SIG-M5 (cell line): ENCODE measurements at places on chromosomes 4 and X.

DNA sequence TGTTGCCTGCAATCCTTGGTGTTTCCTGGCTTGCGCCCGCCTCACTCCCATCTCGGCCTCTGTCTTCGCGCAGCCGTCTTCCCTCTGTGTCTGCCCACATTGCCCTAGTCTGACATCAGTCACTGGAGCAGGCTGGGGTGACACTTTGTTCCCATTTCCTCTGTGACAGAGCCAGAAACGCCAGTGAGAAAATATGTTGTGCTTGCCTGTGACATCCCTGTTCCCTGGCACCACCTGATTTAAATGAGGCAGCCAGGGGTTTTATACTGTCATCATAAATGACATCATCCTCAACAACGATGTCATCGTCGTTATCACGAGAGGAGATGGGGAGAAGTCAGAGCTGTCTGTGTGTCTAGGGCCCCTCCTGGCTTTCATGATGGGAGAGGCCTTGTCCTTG is 29.1 kb downstream of the ZNF185 start:
- no peak for DNase-seq

GRCh38 chr4:67723949-67724348 is 23.0 kb upstream of the UBA6 start:
- no peak for DNase-seq

DNA sequence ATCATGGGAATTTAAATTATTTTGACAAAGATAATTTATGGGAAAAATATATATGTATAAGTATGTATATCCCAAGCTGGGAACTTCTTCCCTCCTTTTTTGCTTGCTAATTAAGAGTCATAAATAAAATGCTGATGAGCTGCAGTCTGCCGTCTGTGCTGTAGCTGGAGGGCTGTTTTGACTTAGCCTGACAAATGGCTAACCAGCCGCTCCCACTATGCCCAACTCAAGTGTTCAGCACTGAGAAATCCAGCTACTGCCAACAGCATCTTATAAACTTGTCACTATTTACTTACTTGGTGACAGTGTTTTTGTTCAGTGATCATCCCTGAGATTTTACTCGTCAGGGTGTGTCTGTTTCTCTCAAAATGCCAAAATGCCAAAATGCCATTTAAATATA is 171.2 kb upstream of the PGRMC2 start:
- no peak for DNase-seq

GRCh38 chr4:139682309-139682708 is 16.7 kb downstream of the MGST2 start:
- DNase-seq, result no peak

- DNase-seq, result no peak
Measured at GRCh38 chrX:15301924-15302323, 13.5 kb downstream of the ASB11 start.

GRCh38 chrX:29687687-29688086 is 527.7 kb upstream of the MAGEB2 start:
- DNase-seq, result no peak

- no peak for DNase-seq
Measured at GRCh38 chr4:150379454-150379853, 202.5 kb upstream of the MAB21L2 start.

DNA sequence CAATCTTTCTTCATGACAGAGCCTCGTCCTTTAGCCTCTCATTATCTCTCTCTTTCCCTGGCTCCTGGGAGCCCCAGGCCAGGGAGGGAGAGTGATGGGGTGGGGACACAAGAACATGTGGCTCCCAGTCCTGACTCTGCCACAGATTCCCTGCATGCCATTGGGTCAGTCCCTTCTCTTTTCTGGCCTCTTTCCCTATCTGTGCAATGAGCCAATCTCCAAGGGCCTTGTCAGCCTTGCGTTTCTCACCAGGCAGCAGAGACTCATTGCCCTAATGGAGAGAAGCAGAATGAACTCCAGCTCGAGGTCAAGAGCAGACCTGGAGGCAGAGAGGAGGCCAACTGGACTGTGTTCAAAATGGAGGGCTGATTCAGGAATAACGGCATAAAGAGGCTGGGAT is 38.4 kb upstream of the PJA1 start:
- DNase-seq, result no peak

GRCh38 chr4:139986689-139987501 is 167.1 kb downstream of the MAML3 start:
- DNase-seq, result no peak

GRCh38 chr4:41639291-41639690 is 101.3 kb downstream of the LIMCH1 start:
- DNase-seq, result no peak

- DNase-seq, result no peak
Measured at GRCh38 chr4:66097218-66097617, 426.9 kb upstream of the EPHA5 start.

DNA sequence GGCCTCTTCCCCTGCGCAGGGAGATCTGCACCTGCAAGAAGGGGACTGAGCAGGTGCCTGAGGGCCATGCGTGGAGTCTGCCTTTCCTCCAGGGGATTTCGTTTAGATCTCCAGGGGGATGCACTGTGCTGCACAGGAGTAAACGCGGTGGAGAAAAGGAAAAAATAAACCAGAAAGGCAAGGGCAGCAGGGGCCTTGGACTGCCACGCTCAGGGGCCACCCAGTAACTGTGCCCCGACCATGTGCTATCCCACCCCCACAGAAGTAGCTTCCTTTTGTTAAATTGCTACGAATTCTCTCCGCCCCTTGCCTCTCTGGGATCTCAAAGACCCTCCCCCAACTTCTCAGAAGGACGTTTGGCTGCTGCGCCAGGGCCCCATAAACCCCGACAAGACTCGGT is 17.2 kb upstream of the HMX1 start:
- DNase-seq, result no peak

- no peak for DNase-seq
Measured at GRCh38 chrX:54223581-54223980, 40.5 kb upstream of the FAM120C start.

DNA sequence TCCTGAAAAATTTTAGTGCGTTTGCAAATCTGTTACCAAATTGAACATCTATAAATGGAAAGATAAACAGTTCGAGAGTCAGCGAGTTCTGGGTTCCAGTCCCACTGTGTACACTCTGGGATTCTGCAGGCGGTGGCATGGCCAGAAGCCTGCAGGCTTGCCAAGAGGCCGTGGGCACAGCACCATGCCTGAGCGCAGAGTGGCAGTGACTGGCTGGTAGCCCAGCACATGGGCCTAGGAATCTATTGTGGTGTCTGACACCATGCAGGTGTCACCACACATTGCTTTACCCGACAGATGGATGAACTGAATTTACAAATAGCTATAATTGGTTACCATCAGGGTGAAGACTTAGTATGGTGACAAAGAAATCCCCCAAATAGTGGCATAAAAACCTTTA is 71.7 kb upstream of the TLR3 start:
- no peak for DNase-seq

DNA sequence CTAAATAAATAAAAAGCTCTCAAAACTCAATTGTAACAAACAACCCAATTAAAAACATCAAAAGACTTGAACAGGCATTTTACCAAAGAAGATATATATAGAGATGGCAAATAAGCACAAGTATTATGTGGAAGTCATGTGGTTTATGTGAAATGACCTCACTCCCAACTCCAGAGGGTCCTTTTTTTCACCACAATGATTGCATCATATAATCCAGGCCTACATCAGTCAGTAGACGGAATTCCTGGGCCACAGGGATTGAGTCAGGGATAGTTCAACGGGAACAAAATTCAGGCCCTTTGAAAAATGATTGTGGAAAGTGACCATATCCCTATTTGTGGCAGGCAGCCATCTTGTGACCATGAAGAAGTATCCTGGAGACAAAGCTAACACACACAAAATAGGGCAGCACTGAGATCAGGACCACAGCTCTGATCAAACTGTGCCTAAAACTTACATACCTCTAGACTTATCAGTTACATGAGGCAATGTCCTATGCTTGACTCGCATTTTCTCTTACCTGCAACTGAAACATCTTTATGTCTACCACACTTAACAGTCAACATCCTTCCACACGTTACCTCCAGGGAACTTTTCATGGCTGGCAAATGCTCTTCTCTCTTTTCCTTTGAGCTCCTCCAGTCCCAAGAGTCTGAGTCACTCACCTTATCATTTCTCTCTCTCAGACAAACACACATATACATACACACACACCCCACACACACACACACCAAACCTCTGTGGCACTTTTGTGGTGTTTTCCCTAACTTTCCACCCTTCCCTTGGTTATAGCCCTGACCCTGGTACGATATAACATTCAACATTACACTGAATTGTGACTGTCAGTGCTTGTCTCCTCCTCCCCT is 113.5 kb downstream of the PHF8 start:
- DNase-seq, result no peak

DNA sequence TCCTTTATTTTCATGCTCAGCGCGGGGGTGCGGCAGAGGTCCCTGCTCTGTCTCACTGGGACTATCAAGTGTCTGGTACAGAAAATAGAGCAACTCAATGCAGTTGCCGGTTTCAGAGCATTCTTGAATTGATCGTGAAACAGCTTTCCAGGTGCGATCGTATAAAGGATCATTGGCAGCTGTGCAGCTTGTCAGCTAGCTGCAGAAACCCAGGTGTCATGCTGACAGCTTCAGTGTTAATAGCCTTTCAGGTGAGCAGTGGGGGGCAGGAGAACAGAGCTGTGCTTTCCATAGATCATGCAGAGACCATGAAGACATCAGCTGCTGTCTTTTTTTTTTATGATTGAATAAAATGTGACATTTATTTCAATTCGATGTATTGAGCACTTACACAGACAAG is 583.9 kb downstream of the NLGN4X start:
- no peak for DNase-seq

DNA sequence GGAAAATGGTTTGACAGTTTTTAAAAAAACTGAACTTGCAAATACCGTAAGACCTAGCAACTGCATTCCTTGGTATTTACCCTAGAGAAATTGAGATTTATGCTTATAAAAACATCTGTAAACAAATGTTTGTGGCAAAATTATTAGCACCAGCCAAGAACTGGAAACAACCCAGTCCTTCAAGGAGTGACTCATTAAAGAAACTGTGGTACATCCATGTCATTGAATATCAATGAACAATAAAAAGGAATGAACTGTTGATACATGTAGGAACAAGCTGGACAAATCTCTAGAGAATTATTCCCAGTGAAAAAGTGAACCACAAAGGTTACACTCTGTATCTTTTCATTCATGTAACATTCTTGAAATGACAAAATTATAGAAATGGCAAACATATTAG is 240.2 kb upstream of the ADAMTS3 start:
- DNase-seq, result no peak

DNA sequence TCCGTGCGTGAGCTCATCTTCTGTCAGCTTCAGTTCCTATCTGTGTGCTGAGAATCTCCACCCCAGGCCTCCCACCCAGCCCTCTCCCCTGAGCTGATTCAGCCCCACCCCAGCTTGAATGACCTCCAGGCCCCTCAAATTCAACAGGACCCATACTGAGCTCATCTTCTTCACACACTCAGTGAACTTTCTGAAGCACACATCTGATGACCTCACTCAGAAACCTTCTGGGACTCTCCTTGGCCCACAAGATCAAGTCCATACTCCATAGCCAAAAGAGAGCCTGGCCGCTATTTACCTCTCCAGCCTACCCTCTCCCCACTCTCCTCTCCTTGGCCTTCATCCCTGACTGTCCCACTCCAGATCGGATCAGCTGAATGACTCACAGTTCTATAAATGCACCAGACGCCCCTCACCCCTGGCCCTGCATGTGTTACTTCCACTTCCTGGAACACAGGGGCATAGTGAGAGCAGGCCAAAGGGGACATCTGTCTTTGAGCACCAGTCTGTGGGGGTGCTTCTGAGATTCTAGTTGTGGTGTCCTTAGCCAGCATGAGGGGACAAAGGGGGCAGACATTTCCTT is 62.5 kb downstream of the PJA1 start:
- DNase-seq, result no peak

DNA sequence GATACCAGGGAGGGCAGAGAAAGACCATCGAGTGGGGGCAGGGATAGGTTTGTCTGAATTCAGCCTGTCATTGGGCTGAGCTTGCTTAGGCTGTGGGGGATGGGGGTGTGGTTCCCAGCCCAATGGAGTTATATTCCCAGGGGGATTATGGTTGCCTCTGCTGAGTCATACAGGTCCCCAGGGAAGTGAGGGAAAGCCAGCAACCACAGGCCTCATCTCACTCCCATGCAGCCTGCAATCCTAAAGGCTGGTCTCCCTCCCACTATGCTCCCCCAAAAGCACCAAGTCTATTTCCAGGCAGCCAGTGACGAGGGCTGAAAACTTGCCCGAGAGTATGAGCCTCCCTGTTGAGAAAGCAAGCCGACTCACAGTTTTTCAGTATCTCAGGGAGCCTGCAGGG is 39.3 kb downstream of the AFM start:
- no peak for DNase-seq

GRCh38 chr4:45100956-45101818 is 374.8 kb upstream of the GNPDA2 start:
- no peak for DNase-seq

DNA sequence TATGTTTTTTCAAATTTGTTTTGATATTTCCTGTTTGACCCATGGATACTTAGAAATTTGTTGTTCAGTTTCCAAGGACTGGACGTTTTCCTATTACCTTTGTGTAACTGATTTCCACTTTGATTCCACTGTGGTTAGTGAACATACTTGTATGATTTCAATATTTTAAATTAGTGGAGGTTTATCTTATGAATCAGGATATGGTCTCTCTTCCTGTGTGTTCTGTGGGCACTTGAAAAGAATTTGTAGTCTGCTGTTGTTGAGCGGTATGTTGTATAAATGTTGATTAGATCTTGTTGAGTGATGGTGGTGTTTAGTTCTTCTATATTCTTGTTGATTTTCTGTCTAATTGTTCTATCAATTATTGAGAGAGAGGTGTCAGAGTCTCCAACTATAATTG is 21.2 kb upstream of the LAMTOR3 start:
- DNase-seq, result no peak

DNA sequence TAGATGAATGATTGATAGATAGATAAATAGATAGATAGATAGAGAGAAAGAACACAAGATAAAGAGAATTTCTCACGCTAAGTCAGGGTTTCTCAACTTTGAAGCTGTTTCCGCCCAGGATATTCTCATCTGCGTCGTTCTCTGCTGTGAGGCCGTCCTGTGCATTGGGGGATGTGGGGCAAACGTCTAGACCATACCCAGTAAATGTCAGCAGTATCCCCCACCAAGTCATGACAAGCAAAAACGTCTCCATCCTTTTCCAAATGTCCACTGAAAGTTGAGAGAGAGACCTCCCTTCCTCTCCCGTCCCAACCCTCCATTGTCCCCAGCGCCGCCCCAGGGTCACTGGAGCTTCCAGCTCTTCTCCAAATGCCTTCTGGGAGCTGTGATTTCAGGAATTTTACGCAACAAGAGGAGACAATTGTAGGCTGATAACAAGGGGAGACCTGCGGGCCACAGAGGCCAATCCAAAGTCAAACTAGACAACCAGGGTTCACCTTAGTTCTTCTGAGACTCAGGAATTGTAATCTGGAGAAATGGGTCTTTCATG is 8.9 kb upstream of the CRLF2 start:
- no peak for DNase-seq

GRCh38 chr4:77047037-77047436 is 28.8 kb downstream of the CCNI start:
- DNase-seq, result no peak

- DNase-seq, result no peak
Measured at GRCh38 chr4:97892592-97893266, 250.5 kb downstream of the STPG2 start.
